NCI-H524 (cell line): ENCODE measurements at places on chromosomes 2 and 18.

- peak; percentile 42 for DNase-seq
These were observed 1.4 kb downstream of the MARCHF7 start for GRCh38 chr2:159713631-159714246.

- DNase-seq = no peak
These were observed 614.9 kb downstream of the ARHGAP15 start for GRCh38 chr2:143744114-143744513.

DNA sequence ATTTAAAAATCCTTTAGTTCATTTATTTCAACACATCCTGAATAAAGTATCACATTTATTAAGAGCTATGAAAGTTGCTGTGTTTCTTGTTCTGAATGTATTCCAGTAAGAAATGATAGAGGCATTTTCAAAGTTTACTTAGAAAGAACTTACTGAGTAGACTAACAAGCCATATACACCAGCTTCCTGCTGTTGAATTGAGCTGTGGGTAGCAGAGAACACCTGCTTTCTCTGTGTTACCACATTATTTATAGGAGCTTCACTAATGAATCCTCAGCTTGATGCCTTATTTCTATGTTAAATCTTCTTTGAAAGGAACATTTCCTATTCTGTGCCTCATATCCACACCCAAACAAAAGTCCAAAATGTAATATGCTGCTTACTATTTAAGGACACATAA is 115.4 kb downstream of the CCDC141 start:
- DNase-seq = no peak

DNA sequence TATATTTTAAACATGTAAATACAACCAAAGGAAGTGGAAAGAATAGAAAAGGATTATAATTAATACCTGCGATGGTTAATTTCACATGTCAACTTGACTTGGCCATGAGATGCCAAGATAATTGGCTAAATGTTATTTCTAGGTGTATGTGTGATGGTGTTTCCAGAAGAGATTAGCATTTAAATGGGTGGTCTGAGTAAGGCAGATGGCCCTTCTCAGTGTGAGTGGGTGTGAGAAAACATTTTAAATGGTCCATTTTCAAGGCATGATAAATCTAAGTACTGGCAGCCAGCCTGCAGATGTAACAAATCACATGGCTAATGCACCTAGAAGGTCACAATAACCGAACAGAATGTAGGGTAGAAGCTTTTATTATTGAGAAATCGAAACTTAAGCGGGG is 99.6 kb upstream of the CDH7 start:
- DNase-seq = no peak

DNA sequence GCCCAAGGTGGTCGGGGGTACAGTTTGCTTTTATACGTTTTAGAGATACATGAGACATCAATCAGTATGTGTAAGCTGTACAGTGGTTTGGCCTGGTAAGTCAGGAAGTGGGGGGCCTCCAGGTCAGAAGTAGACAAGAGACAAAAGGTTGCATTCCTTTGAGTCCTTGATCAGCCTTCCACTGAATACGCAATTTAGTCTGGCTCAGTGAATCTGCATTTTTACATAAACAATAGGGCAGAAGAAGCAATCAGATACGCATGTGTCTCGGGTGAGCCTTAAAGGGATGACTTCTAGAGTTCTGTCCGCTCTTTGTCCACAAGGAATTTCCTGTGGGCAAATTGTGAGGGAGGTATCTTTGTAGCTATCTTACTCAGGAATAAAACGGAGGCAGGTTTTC is 87.2 kb downstream of the SOWAHC start:
- DNase-seq = no peak

- peak; percentile 38 for DNase-seq
These were observed 84.8 kb downstream of the ACAA2 start for GRCh38 chr18:49728542-49728941.

DNA sequence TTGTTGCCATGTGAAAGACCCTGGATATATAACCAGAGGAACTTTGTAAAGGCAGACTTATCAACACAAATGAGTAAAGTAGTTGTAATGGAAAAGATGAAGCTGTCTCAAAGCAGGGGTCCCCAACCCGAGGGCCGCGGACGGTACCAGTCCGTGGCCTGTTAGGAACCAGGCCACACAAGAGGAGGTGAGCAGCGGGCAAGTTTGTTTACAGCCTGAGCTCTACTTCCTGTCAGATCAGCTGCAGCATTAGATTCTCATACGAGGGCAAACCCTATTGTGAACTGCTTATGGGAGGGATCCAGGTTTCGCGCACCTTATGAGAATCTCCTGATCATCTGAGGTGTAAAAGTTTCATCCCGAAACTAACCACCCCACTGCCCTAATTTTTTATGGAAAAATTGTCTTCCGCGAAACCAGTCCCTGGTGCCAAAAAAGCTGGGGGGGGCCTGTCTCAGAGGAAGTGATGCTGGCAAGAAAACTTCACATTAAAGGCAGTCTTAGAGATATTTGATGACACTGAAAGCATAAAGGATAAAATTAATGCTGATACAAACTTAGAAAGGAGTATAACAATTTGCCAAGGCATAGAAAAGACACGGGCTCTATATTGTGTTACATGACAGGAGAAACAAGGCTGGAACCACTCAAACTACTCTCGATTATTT is 57.5 kb upstream of the MSTN start:
- no peak for DNase-seq

- DNase-seq = no peak
These were observed 270.3 kb downstream of the MREG start for GRCh38 chr2:215743066-215743465.

GRCh38 chr18:7207366-7207915 is 23.4 kb upstream of the LRRC30 start:
- no peak for DNase-seq

- DNase-seq = peak; percentile 90
These were observed at the start of gene CLK1 for GRCh38 chr2:200864176-200865034. CLK1 (minus strand) TSS chr2:200864658; CDS start chr2:200861862, 2,796 bp downstream.

DNA sequence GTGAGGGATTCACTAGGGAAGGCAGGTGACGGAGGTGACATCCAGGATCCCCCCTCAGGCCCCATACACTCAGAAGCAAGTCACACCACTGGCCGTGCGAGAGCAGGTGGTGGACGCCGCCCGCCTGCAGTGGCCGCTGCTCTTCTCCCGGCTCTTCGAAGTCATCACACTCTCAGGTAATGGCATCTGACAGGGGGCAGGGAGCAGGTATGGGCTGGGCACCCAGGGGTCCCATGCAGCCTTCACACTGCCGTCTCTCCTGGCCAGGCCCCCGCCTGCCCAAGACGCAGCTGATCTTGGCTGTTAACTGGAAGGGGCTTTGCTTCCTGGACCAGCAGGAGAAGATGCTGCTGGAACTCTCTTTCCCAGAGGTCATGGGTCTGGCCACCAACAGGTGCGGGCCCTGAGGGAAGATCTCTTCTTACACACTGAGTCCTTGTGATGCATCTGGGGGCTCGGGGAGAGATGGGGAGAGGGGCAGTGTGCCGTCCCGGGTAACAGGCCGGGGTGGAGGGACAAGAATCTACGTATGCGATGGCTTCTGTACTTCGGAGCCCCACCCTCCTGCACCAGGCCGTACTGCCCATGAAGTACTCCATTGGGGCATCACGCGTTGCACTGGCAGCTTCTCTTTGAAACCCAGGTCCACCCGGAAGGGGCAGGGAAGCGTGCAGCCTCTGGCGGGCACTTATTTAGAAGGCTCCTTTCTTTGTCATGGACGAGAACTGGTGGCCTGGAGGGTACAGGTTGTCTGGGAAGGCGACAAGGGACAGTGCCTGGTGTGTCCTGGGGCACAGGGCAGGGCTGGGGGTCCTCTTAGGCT is 18.8 kb upstream of the GPR17 start:
- no peak for DNase-seq

GRCh38 chr2:141899740-141900139 is 231.1 kb downstream of the LRP1B start:
- peak; percentile 71 for DNase-seq
